T-helper 22 cell (primary cell): ENCODE measurements at places on chromosomes 6 and 20.

DNA sequence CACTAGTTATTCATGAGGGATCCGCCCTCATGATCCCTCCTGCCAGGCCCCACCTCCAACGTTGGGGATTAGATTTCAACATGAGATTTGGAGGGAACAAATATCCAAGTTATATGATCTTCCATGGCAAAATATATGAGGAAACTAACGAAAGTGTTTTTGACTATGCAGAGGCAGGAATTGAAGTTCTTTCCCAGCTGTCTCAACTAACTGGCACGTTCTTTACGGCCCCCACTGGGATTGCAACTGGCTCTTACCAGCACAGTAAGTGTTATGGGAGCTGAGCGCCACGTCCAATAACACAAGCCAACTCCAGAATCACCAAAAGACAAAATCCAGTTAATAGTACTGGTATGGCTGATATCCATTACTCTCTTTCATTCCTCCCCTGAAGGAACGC is 66.6 kb downstream of the ECT2L start:
- DNase-seq, result no peak

GRCh38 chr6:4191271-4191721 is 55.9 kb upstream of the ECI2 start:
- DNase-seq, result no peak

DNA sequence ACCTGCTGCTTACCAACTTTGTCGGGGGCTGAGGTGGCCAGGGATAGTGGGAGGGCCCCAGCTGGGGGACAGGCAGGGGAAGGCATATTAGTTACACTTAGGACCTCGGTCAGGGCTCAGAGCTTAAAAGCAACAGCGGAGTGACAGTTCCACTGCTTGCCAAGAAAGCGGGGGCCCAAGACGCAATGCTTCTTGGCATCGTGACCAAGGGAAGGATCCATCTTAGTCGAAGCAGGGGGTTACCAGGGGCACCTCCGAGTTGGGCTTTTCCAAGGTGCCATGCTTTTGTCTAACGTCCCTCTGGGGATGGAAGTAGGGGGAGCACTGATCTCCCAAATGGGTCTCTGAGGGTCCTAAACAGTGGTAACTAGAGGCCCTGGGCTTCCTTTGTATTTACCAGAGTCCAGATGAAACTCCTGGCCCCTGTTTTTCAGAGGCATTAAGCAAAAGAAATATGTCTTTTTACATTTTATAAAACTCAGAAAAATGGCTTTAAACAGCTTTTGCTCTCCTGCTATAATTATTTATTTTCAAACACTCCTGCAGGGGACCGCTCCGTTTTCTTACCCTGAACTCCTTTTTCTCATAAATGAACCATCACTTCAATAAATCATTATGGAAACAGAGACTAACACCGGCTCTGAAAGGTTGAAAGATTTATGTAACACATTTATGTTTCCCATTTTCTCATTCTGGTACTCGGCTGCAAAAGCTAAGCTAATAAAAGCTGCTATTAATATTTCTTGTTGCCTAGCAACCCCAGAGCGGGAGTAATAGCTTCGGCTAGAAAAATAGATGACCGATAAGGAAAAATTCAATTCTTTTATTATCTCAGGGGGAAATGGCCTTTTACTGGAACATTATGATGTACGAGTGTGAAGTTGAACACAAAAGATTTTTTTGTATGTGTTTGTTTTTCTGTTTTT is 100.4 kb downstream of the TOX2 start:
- DNase-seq, result no peak

DNA sequence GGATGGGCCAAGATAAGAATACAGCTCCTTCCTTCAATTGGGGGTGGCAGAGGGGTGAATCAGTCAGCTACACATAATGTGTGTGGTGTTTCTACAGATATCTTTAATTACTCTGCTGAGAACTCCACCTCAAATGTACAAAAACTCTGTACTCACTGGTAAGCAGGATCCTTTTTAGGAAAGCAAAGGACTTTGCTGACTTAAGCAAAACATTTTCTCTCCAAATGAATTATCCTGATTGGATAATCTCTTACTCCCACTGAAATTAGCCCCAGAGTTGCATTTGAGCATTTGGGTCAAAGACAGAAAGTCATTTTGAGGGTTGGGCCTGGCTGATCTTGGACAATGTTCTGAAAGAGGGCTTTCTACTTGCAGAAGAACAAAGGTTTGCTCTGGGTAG is 13.4 kb downstream of the HLA-G start:
- DNase-seq, result no peak

DNA sequence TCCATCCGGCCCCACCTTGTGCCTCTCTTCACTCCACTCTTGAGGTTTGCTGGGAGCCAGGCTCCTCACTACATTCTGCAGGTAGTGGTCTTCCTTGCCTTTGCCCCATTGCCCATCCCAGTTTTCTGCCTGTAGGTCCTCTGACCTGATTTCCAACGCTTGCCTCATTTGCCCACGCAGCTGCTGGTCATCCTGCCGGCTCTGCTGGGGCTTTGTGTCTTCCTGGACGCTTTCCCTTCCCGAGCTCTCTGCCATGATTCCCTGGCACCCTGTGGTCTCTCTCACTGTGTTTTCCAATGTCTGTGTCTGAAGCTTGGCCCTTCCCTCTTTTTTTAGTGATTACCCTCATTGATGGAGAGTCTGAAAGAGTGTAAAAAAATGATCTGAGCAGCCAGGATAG is 451.6 kb downstream of the UTRN start:
- no peak for DNase-seq

DNA sequence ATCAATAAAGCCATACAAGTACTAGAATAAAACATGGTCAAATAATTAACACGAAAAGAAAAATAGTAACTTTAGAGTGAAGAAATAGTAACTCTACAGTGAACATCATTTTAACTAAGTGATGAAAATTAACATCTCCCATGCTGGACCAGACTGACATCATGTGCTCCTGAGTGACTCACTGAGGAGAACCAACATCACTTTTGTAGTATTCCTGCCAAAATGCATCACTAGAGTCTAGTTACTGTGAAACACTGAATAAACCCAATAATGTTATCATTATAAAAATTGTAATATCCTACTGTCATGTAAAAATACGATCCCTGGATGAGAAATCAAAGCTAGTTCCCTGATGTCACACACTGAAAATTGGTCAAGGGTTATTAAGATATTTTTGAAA is 361.3 kb downstream of the CD109 start:
- DNase-seq, result no peak

DNA sequence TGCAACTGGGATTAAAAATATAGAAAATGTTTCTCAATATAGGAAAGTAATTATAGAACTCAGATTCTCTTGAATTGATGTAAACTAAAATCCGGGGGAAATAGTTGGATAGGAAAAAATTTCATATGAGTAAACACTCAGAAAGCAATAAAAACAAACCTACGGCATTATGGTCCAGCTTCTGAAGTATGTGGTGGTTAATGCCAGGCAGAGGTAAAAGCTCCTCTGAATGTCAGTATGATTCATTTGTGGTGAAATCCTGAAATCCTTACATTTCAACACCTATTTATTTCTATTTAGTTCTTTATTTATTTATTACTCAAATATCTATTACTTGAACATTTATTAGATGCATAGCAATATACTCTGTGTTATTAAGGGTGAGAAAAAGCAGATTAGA is 145.1 kb downstream of the RIMS1 start:
- DNase-seq, result no peak

DNA sequence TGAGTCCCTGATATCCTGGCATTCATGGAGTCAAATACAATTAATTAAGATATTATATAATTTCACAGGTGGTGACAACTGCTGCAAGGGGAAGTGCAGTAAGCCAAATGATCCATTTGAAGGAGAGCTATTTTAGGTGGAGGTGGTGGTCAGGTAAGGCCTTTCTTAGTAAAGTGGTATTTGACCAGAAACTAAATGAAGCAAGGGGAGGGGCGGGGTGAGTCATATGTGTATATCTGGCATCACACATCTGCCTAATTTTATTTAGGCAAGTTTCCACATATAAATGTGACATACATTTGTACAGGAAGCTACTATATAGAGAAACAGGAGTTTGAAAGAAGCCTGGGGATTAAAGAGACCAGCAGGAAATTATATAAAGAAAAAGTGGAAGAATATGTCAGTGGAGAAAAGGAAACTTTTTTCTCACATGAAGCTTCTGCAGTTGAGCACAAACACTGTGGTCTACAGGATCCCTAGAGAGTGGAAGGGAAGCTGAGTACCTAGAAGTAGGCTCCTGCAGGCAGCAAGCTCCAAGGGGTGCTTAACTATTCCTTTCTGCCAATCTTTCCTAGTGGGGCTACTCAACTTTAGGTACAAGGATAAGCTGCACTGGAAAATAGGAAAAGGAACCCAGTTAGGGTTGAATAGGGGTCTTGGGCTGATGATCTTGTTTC is 99.6 kb downstream of the OGFRL1 start:
- no peak for DNase-seq

- DNase-seq, result no peak
Observed at GRCh38 chr20:37904845-37905373, 2.0 kb downstream of the VSTM2L start.

- no peak for DNase-seq
Observed at GRCh38 chr6:1856381-1856780, 246.7 kb downstream of the FOXC1 start.

GRCh38 chr20:49825521-49826033 is 12.9 kb downstream of the SLC9A8 start:
- DNase-seq, result no peak

DNA sequence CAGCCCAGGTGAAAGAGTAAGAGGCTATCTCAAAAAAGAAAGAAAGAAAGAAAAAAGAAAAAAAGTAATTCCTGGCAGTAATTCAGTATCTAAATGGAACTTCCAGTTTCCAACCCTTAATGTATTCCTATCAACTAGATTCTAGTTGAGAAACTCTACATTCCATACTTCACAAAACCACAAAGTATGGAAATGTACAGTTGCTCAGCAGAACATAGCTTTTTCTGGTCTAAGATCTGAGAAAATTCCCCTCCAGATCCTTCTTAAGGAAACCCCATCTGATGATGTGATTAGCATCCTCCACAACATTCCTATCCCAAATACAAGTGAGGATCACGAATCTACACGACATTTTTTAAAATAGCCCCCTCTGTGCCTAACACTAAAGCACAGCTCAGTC is 3.6 kb downstream of the ARMH2 start:
- no peak for DNase-seq

GRCh38 chr6:166381733-166382499 is 824 bp downstream of the MPC1 start:
- peak; percentile 13 for DNase-seq

GRCh38 chr6:30682143-30683117 is 4.0 kb downstream of the PPP1R18 start:
- DNase-seq, result peak; percentile 87

DNA sequence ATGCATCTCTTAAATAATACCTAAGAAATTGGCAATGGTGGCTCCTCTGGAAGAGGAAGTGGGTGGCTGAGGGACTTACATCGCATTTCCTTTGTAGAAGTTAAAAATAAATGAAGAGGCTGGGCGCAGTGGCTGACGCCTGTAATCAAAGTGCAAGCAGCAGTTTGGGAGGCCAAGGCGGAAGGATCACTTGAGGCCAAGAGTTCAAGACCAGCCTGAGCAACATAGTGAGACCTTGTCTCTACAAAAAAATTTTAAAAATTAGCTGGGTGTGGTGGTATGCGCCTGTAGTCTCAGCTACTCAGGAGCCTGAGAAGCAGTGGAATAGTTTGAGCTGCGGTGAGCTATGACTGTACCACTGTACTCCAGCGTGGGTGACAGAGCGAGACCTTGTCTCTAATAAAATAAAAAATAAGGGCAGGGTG is 12.2 kb upstream of the NCOA3 start:
- DNase-seq, result no peak

- DNase-seq, result no peak
Observed at GRCh38 chr6:164008902-164009301, 594.4 kb downstream of the QKI start.

- DNase-seq, result no peak
Observed at GRCh38 chr6:156710479-156710878, 66.7 kb upstream of the ARID1B start.

DNA sequence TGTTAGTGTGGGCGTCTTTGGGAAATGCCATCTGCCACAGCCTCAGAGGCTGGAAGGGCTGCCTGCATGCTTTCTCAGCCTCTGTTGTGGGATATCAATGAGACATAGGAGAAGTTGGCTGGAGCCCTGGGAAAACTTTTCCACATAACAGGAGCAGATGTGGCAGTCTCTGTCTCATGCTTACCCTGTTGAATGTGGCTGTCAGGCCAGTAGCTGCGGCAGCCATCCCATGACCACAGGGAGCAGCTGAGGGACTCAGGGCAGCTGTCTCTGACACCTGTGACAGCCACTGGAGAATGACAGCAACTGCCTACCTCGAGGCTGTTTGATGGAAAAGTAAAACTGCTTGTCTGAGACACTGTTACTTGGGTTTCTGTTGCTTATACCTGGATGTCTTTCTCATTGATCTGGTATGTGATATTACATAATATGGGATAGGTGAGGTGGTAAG is 64.4 kb downstream of the TULP4 start:
- no peak for DNase-seq

- no peak for DNase-seq
Observed at GRCh38 chr6:145887969-145888368, 73.4 kb upstream of the FBXO30 start.

GRCh38 chr6:31567531-31568370 is 4.3 kb upstream of the LTA start:
- DNase-seq, result peak; percentile 45

- no peak for DNase-seq
Observed at GRCh38 chr6:122063076-122063475, 336.4 kb upstream of the HSF2 start.

- no peak for DNase-seq
Observed at GRCh38 chr6:111674883-111675282, 69.2 kb upstream of the TRAF3IP2 start.

DNA sequence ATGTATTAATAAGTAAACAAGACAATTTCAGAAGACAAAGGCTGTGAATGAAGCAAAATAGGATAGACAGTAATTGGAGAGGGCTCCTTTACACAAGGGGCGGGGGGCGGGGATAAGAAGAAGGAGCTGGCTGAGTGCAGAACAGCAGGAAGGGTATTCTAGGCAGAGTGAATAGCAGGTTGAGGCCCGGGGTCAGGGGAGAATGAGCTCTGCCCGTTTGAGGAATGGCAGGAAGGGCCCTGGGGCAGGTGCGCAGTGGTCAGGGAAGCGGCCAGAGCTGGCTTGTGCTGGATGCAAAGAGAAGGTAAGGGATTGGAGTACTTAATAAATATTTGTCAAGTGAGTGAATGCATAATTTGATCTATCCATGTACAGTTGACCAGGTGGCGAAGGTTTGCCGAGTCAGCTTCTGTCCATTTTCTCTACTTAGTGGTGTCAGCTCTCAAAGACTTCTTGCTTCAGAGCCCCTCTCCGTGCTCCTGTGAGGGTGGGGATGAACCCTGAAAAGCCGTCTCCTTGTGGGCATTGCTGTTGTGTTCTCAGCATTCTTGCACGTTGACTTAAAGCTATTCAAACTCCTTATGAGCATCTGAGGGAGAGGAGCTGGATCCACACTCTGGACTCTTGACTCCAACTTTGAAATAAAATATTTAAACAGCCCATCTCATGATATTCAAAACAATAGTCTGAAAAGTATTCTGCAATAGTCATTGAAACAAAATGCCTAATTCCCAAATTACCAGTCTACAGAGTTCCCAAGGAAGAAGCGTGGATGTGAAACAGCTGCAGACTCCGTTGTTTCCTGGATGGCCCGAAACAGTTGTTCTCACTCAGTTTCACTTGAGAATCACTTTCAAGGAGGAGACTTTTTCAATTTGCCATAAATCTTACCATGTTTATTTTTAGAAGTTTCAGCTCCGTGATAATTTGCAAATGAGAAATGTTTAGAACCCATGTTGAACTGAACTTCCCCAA is 105.1 kb downstream of the EDN3 start:
- no peak for DNase-seq
